Smooth muscle cell of the coronary artery (primary cell): ENCODE measurements at places on chromosomes 1 and 21. TPM values are rescaled to one million over a fixed set of nuclear protein-coding genes. Genes with fewer than 3 reads are reported as not detected.

The TSTD1 gene
- total RNA-seq, result 1.5 and 15.6 TPM in 2 replicates

The ZYG11A gene
- 0.15 and 0.23 TPM in 2 replicates for total RNA-seq

The GPR37L1 gene
- under 0.01 and 0.12 TPM in 2 replicates for total RNA-seq

The S100A12 gene
- total RNA-seq, result not detected in 2 replicates

The DNAJC16 gene
- total RNA-seq, result 10.4 and 15.9 TPM in 2 replicates

The CFAP57 gene
- 0.12 and 0.15 TPM in 2 replicates for total RNA-seq

The HECTD3 gene
- 17.4 and 25.6 TPM in 2 replicates for total RNA-seq

The PPM1J gene
- total RNA-seq, result 0.82 and 1.2 TPM in 2 replicates

The TFF2 gene
- total RNA-seq, result not detected in 2 replicates

The FAM72D gene
- 0.68 TPM in 1 of 2 replicates, not detected in the other for total RNA-seq

The SLAMF6 gene
- not detected in 2 replicates for total RNA-seq

The CTTNBP2NL gene
- 4.0 and 12.9 TPM in 2 replicates for total RNA-seq

The OVAAL gene
- total RNA-seq, result not detected in 2 replicates

The RIMS3 gene
- total RNA-seq, result 0.23 and 1.1 TPM in 2 replicates

The RIMKLA gene
- total RNA-seq, result not detected in 2 replicates

The TMEM82 gene
- not detected in 2 replicates for total RNA-seq

The S1PR1 gene
- 2.5 and 7.4 TPM in 2 replicates for total RNA-seq

The TMEM61 gene
- total RNA-seq, result not detected in 2 replicates

The DUSP12 gene
- total RNA-seq, result 17.9 and 31.0 TPM in 2 replicates

The S100B gene
- total RNA-seq, result 0.38 and 0.59 TPM in 2 replicates

The NME7 gene
- 17.3 and 18.3 TPM in 2 replicates for total RNA-seq

The MCOLN3 gene
- total RNA-seq, result under 0.01 and 0.59 TPM in 2 replicates

The NLRP3 gene
- total RNA-seq, result 0.23 TPM in 1 of 2 replicates, not detected in the other

The SLC16A4 gene
- 10.3 and 44.4 TPM in 2 replicates for total RNA-seq

The C8A gene
- not detected in 2 replicates for total RNA-seq

The PGLYRP4 gene
- not detected in 2 replicates for total RNA-seq

The NCAM2 gene
- 0.45 and 11.3 TPM in 2 replicates for total RNA-seq

The THEM5 gene
- not detected in 2 replicates for total RNA-seq

The NMNAT2 gene
- total RNA-seq, result 2.2 and 2.9 TPM in 2 replicates

The KRTAP21-2 gene
- total RNA-seq, result not detected in 2 replicates

The OR2T35 gene
- not detected in 2 replicates for total RNA-seq

The BTBD8 gene
- total RNA-seq, result 2.1 and 5.1 TPM in 2 replicates

The IL19 gene
- not detected in 2 replicates for total RNA-seq

The NOL9 gene
- 11.7 and 13.5 TPM in 2 replicates for total RNA-seq

The LCE1D gene
- total RNA-seq, result not detected in 2 replicates

The KCNJ9 gene
- total RNA-seq, result under 0.01 TPM in 1 of 2 replicates, not detected in the other

The SELL gene
- 2.3 TPM in 1 of 2 replicates, not detected in the other for total RNA-seq

The BACE2 gene
- total RNA-seq, result 16.0 and 75.2 TPM in 2 replicates

The PLPP3 gene
- total RNA-seq, result 26.1 and 246 TPM in 2 replicates

The PKLR gene
- total RNA-seq, result not detected in 2 replicates

The SLAMF7 gene
- not detected in 2 replicates for total RNA-seq
